MM.1S (cell line): ENCODE measurements at places on chromosomes 3 and 15.

DNA sequence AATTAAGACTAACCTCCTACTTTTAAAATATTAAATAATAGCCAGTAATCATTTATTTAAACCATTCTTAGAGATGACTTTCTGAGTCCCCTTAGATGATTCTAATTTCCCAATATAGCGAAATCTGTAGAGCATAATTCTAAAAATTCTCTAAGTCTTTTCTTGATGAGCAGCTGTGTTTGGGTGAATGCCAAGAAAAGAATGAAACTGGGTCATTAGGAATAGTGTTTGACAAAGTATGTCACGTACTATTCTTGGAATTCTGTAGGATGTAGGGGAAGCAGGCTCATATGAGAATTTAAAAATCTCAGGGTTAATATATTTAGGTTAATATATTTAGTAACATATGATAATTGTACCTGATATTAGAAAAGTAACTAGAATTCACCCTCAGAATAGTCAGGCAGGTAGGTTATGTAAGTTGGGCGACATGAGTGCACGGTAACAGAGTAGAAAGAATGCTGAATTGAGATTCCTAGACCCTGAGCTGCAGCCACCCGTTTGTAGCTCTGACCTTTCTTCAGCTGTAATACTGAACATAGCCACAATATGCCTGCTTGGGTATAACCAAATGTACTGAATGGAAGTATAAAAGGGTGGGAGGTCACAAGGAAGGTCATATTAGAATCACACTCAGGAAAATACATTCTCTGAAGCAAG, 524.3 kb downstream of the UNC13C start:
- H3K27ac ChIP-seq, result no peak overlapping the region
- no peak for DNase-seq
- no peaks in the 10 kb centered on the region for H3K36me3 ChIP-seq
- peaks cover 9% of the 10 kb centered on the region for H3K4me1 ChIP-seq

- no peaks in the 10 kb centered on the region for H3K36me3 ChIP-seq
- H3K4me3 ChIP-seq, result no peak overlapping the region
- no peak overlapping the region for H3K27ac ChIP-seq
- H3K27me3 ChIP-seq, result no peaks in the 10 kb centered on the region
- DNase-seq, result no peak
- H3K4me1 ChIP-seq, result no peaks in the 10 kb centered on the region
Measured at GRCh38 chr3:112967828-112968227, 7.1 kb downstream of the CD200R1 start.

GRCh38 chr3:153974614-153975013, 146.6 kb upstream of the ARHGEF26 start:
- H3K36me3 ChIP-seq, result no peaks in the 10 kb centered on the region
- H3K4me3 ChIP-seq, result no peak overlapping the region
- H3K4me1 ChIP-seq, result peaks cover 23% of the 10 kb centered on the region
- DNase-seq, result no peak
- no peaks in the 10 kb centered on the region for H3K27me3 ChIP-seq

- H3K4me1 ChIP-seq, result no peaks in the 10 kb centered on the region
- no peaks in the 10 kb centered on the region for H3K36me3 ChIP-seq
- DNase-seq, result no peak
- no peak overlapping the region for H3K4me3 ChIP-seq
- no peaks in the 10 kb centered on the region for H3K27me3 ChIP-seq
Measured at GRCh38 chr3:23084367-23084766, 118.8 kb upstream of the UBE2E2 start.

DNA sequence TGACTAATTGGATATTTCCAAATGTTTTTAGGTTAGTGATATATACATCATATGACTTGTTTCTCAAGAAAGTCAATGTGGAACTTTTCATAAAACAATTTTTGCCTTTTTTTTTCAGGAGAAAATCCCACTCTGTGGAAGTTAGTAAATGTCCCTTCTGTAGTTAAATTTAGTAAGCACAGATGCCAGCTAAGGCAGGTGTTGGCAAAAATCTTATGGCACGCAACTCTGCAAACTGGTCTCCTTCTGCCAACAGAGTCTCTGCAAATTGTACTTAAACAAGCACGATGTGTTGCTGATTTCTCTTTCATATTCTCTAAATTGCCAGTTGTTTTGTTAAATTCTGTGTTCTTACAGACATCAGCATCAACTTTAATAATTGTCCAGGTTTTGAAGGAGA, 233.8 kb downstream of the IL5RA start:
- H3K4me1 ChIP-seq, result no peaks in the 10 kb centered on the region
- no peak overlapping the region for H3K27ac ChIP-seq
- no peak overlapping the region for H3K4me3 ChIP-seq
- no peak for DNase-seq
- no peaks in the 10 kb centered on the region for H3K27me3 ChIP-seq
- H3K36me3 ChIP-seq, result no peaks in the 10 kb centered on the region

- H3K4me3 ChIP-seq, result no peak overlapping the region
- DNase-seq, result no peak
- no peaks in the 10 kb centered on the region for H3K4me1 ChIP-seq
- H3K27ac ChIP-seq, result no peak overlapping the region
- H3K27me3 ChIP-seq, result no peaks in the 10 kb centered on the region
Measured at GRCh38 chr3:55481744-55482495, 5.2 kb downstream of the WNT5A start.

- no peaks in the 10 kb centered on the region for H3K27me3 ChIP-seq
- no peak for DNase-seq
- no peak overlapping the region for H3K4me3 ChIP-seq
- H3K4me1 ChIP-seq, result no peaks in the 10 kb centered on the region
Measured at GRCh38 chr3:99355465-99355864, 282.9 kb upstream of the COL8A1 start.

GRCh38 chr15:79989682-79990081, 18.7 kb upstream of the BCL2A1 start:
- no peak for DNase-seq
- H3K4me3 ChIP-seq, result no peak overlapping the region

DNA sequence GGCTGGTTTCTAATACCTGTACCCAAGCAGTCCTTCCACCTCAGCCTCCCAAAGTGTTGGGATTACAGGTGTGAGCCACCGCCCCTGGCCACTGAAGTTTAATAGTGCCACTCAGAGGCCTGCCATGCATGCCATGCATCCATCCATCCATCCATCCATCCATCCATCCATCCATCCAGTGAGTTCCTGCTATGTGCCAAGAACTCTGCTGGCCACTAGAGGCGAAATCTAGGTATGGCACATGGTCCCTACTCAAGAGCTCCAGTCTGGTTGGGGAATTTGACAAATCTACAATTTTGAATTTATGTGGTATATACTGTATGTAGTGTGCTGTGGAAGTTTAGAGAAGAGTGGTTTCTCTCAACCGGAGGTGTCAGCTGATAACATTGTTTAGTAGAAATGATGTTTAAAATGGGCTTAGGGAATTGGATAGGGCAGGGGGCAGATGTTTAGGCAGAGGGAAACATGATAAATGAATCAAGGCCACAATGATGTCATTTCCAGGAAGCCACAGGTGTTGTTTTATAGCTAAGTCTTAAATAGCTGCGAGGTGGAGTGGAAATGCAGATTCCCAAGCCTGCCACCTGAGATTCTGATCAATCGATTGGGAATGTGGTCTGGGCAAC, 384.4 kb upstream of the C2CD4B start:
- H3K36me3 ChIP-seq, result no peaks in the 10 kb centered on the region
- H3K4me1 ChIP-seq, result peaks cover under 1% of the 10 kb centered on the region; the same call in 1 of the 2 replicates
- no peaks in the 10 kb centered on the region for H3K27me3 ChIP-seq

DNA sequence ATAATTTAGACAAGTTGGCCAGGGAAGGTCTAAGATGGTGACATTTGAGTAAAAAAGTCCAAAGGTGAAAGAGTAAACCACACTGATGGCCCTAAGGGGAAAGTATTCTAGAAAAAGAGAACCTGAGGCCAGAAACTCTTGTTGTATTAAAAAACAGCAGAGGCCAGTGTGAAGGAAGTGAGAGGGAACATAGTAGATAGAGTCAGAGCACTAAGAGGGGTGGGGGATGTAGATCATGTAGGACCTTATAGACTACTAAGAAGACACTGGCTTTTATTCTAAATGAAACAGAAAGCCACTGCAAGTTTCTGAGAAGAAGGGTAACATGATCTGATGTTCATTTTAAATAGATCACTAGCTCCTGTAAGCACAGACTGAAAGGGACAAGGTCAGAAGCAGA, 14.5 kb downstream of the POLQ start:
- no peak overlapping the region for H3K4me3 ChIP-seq
- H3K27me3 ChIP-seq, result no peaks in the 10 kb centered on the region
- peaks cover 11% of the 10 kb centered on the region for H3K36me3 ChIP-seq
- H3K4me1 ChIP-seq, result no peaks in the 10 kb centered on the region

- 0 out of 2 replicates have a peak, but pooled peaks cover 6% of the 10 kb centered on the region for H3K4me1 ChIP-seq
- no peaks in the 10 kb centered on the region for H3K36me3 ChIP-seq
- no peak overlapping the region for H3K27ac ChIP-seq
- no peak for DNase-seq
- no peak overlapping the region for H3K4me3 ChIP-seq
Measured at GRCh38 chr3:32973982-32974381, 22.5 kb downstream of the CCR4 start.

- no peak overlapping the region for H3K27ac ChIP-seq
- no peak overlapping the region for H3K4me3 ChIP-seq
- no peak for DNase-seq
- H3K36me3 ChIP-seq, result no peaks in the 10 kb centered on the region
- H3K4me1 ChIP-seq, result no peaks in the 10 kb centered on the region
Measured at GRCh38 chr15:29424118-29424517, 154.5 kb upstream of the NSMCE3 start.

DNA sequence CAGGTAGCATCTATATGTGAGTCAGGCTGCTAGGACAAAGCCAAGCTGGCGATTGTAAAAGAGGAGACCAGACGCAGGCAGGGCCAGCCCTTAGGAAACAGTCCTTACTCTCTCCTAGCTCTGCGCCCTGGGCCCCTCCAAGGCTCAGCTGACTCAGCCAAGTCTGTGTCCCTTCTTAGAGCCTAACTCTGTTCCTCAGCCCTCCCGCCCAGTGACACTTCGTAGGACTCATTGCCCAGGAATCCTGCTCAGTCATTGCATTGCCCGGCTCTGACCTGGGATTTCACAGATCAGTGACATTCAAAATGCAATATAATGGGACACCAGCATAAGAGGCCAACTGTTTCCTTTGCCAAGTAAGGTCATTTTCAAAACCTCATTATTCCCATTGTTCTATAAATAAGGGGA, 244.2 kb downstream of the TLE3 start:
- no peaks in the 10 kb centered on the region for H3K4me1 ChIP-seq
- no peak overlapping the region for H3K4me3 ChIP-seq
- H3K36me3 ChIP-seq, result no peaks in the 10 kb centered on the region
- H3K27me3 ChIP-seq, result no peaks in the 10 kb centered on the region

DNA sequence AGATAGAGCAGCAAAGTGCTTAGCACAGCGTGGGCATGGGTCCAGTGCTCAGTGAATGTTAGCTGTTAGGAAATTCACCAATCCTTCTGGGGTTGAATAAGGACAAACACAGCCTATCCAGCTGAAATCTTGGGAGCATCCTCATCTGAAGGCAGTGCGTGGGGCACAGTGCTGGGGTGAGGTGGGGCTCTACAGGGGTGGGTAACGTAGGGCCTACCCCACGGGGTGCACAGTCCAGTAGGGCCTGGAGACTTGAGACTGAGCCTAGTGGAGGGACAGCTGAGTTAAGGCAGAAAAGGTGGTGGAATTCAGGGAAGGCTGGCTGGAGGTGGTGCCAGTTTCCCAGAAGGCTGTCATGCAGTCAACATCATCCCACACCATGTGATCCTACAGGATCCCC, 73.0 kb downstream of the ISG20 start:
- no peaks in the 10 kb centered on the region for H3K36me3 ChIP-seq
- no peaks in the 10 kb centered on the region for H3K27me3 ChIP-seq
- H3K4me1 ChIP-seq, result no peaks in the 10 kb centered on the region
- H3K27ac ChIP-seq, result no peak overlapping the region
- no peak for DNase-seq

DNA sequence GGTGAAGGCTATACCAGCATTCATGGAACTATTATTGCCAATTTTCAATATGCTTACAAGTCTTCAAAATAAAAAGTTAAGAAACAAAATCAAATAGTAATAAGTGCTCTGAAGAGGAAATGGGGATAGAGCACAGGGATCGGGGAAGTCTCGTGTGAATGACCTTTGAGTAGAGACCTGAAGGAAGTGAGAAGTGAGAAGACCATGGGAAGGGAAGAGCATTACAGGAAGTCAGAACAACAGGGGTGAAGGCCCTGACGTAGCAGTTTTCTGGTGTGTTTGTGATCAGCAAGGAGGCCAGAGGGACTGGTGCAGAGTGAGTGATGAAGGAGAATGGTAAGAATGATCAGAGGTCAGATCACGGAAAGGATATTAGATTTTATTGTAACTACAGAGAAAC, 48.1 kb downstream of the STAC start:
- no peak overlapping the region for H3K27ac ChIP-seq
- H3K27me3 ChIP-seq, result no peaks in the 10 kb centered on the region
- no peaks in the 10 kb centered on the region for H3K4me1 ChIP-seq
- no peak for DNase-seq

GRCh38 chr3:165446555-165446954, 250.4 kb upstream of the SLITRK3 start:
- peak; percentile 79 for DNase-seq
- H3K27me3 ChIP-seq, result no peaks in the 10 kb centered on the region
- H3K4me3 ChIP-seq, result no peak overlapping the region
- no peak overlapping the region for H3K27ac ChIP-seq

GRCh38 chr15:85545185-85545584, 164.8 kb downstream of the AKAP13 start:
- no peak for DNase-seq
- no peak overlapping the region for H3K4me3 ChIP-seq
- peaks cover 10% of the 10 kb centered on the region; the same call in 1 of the 2 replicates for H3K4me1 ChIP-seq
- H3K27me3 ChIP-seq, result no peaks in the 10 kb centered on the region
- no peaks in the 10 kb centered on the region for H3K36me3 ChIP-seq
- H3K27ac ChIP-seq, result no peak overlapping the region

DNA sequence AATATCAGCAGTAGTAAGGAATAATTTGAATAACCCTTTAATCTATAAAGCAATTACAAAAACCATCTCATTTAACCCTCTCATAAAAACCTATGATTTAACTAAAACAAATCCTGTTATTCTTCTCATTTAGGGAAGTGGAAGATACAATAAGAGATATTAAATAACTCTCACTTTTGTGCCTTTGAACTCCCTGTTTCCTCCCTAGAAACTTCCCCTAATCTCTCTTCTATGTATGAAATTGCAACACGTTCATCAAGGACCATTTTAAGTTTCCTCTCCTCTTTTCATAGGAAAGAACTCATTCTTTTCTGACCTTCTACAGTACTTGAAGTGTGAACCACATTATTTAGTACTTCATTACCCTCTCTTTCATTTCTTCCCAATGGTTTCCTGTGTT, 18.8 kb upstream of the FAM81A start:
- no peaks in the 10 kb centered on the region for H3K27me3 ChIP-seq
- no peak overlapping the region for H3K27ac ChIP-seq
- no peaks in the 10 kb centered on the region for H3K36me3 ChIP-seq
- H3K4me1 ChIP-seq, result no peaks in the 10 kb centered on the region

- peak overlapping the region; percentile 16; the same call in 1 of the 2 replicates for H3K27ac ChIP-seq
- H3K27me3 ChIP-seq, result no peaks in the 10 kb centered on the region
- peaks cover 10% of the 10 kb centered on the region for H3K4me1 ChIP-seq
- no peak for DNase-seq
Measured at GRCh38 chr15:77002436-77002835, 7.5 kb downstream of the PSTPIP1 start.

- H3K36me3 ChIP-seq, result no peaks in the 10 kb centered on the region
- no peaks in the 10 kb centered on the region for H3K4me1 ChIP-seq
- no peak for DNase-seq
- H3K27me3 ChIP-seq, result no peaks in the 10 kb centered on the region
- H3K4me3 ChIP-seq, result no peak overlapping the region
Measured at GRCh38 chr3:8574040-8574669, 70.4 kb downstream of the SSUH2 start.
